Osteocyte (in vitro differentiated cells): ENCODE measurements at places on chromosomes 16 and 17. TPM values are rescaled to one million over a fixed set of nuclear protein-coding genes. Genes with fewer than 3 reads are reported as not detected.

The ZACN gene
- not detected in 2 replicates for total RNA-seq

The TOX3 gene
- total RNA-seq, result 0.46 and 0.86 TPM in 2 replicates

DNA sequence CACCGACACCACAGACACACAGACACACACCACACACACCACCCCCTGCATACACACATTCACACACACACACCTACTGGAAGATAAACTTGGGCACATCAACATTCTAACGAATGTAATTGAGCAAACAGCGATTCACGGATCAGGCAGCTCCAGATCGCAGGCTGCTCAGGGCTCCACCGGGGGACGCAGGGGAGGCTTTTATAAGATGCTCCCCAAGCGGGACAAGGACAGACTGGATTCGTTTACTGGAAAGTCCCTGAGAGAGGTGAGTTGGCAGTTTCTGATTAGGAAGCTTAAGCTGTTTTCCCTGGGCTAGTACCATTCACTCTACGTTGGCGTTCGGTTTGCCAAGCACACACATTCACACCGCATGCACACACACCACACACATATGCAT lies 281.3 kb downstream of the IRF8 start:
- no peak for DNase-seq

GRCh38 chr17:322006-322780 lies 30.4 kb downstream of the RPH3AL start:
- no peak for DNase-seq

DNA sequence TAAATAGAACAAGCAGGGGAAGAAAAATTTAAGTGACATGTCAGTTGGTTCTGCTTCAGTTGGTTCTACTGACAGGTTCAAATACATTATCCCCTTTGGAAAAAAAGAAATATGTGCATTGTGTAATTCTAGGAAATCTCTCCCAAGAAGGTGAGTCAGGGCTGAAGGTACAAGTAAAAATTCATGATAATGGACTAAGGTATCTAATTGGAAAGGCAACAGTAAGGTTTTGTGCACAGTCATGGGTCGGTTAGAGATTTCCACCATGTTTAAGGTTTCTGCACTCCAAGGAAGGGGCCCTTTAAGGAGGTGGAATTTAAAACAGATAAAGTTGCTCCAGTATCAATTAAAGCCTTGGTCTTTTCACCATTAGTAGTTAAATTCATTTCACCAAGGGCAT lies 17.9 kb upstream of the B4GALNT2 start:
- no peak for DNase-seq

- DNase-seq, result peak; percentile 66
Measured at GRCh38 chr17:145671-146541, 8.5 kb downstream of the SCGB1C2 start.

DNA sequence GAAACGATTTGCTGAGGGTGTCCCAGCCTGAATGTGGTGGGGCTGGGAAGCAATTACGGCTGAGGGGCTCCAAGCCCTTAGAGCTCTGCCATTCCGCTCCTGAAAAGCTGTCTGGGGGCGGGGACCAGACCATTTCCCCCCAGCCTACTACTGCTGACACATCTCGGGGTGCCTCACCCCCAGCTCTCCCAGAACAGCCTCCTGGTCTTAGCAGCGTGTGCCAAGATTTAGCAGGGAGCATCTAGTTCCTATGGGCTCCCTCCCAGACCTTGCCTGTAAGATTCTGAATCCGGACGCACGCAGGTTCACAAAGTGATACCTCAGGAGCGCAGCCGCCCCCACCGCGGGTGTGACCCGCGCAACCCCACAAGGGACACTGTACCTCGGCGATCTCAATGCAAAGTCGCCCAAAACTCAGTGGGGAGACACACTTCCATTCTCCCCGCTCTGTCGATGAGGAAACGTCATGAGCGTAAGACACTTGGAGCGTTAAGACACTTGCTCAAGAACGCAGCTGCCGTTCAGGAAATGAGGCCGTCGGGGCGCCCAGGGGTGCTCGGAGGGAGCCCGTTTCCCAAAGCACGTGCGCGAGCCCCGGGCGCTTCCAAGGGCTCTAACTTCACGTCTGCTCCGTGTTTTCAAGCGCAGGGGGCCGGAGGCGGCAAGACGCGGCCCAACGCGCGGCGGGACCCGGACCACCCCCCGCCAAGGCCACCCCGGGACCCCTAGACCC lies 629 bp downstream of the GEMIN4 start:
- DNase-seq, result no peak

GRCh38 chr16:86934581-86935375 lies 356.4 kb downstream of the FOXL1 start:
- DNase-seq, result no peak
